ENCODE measurements at places on chromosomes 5 and 9. TPM values are rescaled to one million over a fixed set of nuclear protein-coding genes. Genes with fewer than 3 reads are reported as not detected.
A peak's percentile ranks its signal among the peaks of the same experiment; 100 is the strongest.

DNA sequence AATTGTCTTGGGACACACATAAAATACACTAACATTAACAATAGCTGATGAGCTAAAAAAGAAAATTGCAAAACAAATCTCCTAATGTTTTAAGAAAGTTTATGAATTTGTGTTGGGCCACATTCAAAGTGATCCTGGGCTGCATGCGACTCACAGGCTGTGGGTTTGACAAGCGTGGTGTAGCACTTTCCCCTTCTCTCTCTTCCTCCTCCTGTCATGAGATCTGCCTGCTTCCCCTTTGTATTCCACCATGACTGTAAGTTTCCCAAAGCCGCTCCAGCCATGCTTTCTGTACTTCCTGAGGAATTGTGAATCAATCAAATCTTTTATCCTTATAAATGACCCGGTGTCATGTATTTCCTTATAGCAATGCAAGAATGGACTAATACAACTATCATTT lies 178.0 kb downstream of the TLR4 start:
- DNase-seq: no peak

- DNase-seq: no peak
Measured at GRCh38 chr5:77312413-77312812, 101.9 kb downstream of the PDE8B start.

DNA sequence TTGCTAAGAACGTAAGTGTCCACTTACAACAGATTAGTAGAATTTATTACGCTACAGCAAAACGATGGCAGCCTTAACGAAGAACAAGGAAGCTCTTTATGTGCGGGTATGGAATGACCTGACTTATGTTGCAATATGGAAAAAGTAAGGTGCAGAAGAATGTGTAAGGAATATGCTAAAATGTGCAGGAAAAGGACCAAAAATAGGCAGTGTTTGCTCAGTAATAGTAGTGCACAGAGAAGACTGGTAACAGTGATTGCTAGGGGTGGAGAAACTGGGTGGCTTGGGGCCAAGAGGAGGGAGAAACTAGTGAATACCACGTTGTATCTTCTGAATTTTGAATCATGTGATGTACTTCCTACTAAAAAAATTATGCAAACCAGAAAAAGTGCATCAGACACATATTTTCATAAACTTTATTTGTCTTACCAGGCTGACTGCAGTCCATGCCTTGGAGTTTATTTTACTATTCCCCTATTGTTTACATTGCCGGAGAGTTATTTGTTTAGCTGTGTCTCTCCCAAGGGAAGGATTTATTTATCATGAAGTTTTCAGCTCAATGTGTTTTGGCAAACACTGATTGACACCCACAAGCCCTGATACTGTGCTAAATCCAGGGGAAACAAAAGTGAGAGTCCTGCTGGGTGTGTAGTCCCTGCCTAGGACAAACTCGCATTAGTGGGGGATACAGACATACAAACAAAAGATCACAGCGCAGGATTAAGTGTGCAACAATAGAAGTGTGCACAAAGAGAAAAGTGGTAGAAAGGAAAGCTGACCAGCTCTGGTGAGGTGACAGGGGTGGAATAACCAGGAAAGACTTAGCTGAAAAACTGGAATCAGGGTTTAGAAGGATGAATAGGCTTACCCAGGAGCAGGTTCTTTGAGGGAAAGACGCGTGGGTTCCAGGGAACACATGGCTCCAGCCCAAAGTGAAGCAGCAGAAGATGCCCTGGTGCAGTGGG lies 34.0 kb upstream of the ZNF484 start:
- no peak for DNase-seq

- peak; percentile 58 for DNase-seq
Measured at GRCh38 chr9:112065806-112066606, 109.1 kb downstream of the SUSD1 start.

DNA sequence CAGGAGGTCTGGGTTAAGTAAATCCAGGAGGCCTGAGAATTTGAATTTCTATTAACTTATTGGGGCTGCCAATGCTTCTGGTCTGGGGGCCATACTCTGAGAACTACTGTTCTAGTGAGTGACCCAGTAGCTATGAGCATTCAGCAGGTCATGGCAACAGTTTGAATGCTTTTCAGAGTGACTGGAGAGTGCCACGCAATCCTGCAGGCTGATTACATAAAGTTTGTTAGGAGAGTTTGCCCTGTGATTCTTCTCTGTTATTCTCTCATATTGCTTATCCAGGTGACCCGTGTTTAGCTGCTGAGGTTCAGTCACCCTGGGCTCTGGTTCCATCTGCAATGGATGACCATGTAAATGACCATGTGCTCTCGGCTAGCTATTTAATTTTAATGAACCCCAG lies 22.2 kb upstream of the TMED7 start:
- no peak for DNase-seq

DNA sequence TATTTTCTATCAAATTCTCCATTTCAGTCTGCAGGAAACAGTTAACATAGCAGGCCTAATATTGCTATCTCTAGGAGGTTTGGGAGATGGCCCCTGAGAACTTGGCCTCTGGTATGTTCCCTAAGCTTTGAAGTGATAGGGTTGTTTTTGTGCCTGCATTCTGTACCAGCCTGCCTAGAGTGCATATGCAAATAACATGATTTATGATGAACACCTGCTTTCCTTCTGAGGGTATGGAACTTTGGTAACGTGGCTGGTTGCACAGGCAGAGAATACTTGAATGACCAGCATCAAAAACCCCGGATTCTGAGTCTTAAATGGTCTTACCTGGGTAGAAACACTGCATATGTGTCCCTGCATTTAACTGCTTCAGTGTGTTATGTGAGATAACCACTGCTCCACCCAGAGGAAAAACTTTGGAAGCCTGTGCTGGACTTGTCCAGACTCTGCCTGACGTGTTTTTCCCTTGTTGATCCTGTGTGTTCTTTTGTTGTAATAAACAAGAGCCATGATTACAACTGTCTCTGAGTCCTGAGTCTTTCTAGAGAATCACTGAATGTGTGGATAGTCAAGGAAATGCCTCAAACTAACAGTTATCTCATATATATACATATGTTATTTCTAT lies 111.3 kb upstream of the ABCA1 start:
- no peak for DNase-seq

GRCh38 chr9:86721843-86722705 lies 225.2 kb downstream of the GAS1 start:
- no peak for DNase-seq

GRCh38 chr5:37838152-37838932 lies 1.5 kb downstream of the GDNF start:
- no peak for DNase-seq

DNA sequence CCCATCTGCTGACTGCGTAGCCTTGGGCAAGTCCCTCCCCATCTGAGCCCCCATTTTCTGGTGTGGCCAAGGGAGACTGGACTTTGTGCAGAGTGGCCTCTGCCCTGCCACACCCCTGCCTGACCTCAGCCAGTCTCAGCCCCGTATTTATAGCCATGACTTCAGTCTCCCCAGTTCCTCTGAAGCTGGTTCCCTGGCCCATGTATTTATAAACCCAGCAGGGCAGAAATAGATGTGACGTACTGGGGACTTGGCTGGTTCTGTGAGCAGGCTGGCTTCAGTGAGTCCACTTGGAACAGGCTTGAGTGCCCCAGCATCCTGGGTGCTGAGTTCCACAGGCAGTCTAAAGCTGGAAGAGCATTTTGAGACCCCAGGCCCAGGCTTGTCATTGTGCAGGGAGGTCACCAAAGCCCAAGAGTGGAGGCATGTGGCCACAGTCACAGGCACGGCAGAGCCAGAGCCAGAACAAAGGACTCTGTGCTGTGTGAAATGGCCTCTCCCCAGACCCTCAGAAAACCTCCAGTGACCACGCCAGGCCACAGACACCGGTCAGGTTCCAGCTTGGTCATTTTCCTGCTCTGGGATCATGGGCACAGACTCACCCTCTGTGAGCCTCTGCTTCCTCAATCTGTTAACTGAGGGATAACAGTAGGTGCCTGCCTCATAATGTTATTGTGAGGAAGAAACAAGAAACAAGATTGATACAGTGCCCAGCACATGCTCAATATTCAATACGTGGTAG lies 30.4 kb upstream of the SYNPO start:
- DNase-seq: peak; percentile 43

GRCh38 chr5:169412831-169413230 lies 111.9 kb upstream of the SLIT3 start:
- DNase-seq: no peak

- no peak for DNase-seq
Measured at GRCh38 chr5:41763574-41763973, 106.7 kb downstream of the OXCT1 start.

- DNase-seq: peak; percentile 67
Measured at GRCh38 chr5:170333161-170333910, 35.8 kb upstream of the LCP2 start.

GRCh38 chr5:141868541-141868940 lies 9.7 kb downstream of the PCDH1 start:
- no peak for DNase-seq

DNA sequence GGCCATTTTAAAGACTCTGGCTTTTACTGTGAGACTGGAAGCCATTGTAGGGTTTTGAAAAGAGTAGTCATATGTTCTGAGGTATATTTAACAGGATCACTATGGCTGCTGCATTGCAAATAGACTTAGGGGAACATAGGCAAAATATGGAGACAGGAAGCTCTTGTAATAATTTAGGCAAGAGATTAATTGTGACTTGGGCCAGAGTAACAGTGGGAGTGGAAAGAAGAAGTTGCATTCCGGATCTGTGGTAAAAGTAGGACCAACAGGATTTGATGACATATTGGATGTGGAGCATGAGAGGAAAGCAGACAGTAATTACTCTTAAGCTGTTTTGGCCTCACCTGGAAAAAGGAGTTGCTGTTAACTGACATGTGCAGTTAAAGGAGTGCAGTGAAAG lies 85.6 kb downstream of the SMIM15 start:
- no peak for DNase-seq

- DNase-seq: no peak
Measured at GRCh38 chr9:127421057-127421456, 3.1 kb upstream of the ZNF79 start.

DNA sequence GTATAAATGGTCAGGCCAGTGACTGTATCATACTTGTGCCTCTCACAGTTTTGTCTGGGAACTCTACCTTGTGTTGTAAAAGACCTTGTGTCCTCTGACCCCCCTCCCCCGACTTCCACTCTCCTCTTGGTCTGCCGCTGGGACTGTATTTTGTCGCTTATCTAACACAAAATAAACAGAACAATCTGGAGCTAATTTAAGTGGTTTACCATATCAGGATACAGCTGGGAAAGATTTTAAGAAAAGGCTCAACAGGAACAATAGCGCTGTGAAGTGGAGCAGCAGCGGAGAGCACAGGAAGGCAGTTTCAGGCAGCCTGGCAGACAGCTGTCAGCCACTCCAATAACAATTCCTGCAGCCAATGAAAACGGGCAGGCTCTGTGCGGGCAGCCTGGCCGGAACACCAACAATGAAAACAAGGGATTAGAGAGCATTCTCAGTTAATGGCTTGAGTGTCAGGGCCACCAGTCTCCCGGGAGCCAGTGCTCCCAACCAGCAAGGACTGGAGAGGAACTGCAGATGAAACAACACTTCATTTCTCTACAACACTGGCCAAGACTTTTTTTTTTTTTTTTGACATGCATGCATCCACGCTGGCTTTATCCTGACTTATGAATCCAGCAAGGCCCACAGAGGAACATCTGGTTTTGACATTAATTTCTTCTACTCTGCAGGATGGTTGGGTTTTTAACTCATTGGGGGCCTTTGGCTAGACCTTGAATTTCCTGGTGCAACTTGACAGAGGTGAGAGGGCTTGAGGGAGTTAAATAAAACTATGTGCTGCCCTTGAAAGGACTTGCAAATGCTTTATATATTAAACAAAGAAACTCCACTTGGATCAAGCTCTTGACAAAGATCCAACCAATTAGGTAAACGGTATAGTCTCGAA lies 76.7 kb downstream of the ARSB start:
- peak; percentile 43 for DNase-seq

GRCh38 chr9:91060520-91061343 lies 259.1 kb downstream of the SYK start:
- no peak for DNase-seq

GRCh38 chr5:53095931-53096525 lies 13.5 kb downstream of the MOCS2 start:
- no peak for DNase-seq

GRCh38 chr5:71969460-71969859 lies 137.8 kb upstream of the MAP1B start:
- no peak for DNase-seq

ANKDD1B gene
- 4.3 TPM for total RNA-seq

IFNB1 gene
- not detected for total RNA-seq

MRPS2 gene
- 21.9 TPM for total RNA-seq

PCDHA4 gene
- 0.59 TPM for total RNA-seq

AMBP gene
- total RNA-seq: 1.0 TPM

PCDHGA3 gene
- total RNA-seq: 1.8 TPM

PDE6A gene
- total RNA-seq: not detected

NEUROG1 gene
- total RNA-seq: not detected

DNAH5 gene
- 13.8 TPM for total RNA-seq

CD274 gene
- 16.5 TPM for total RNA-seq

CTXN3 gene
- total RNA-seq: not detected

TTC39B gene
- 49.2 TPM for total RNA-seq

CNTFR gene
- total RNA-seq: 2.5 TPM

SLC1A1 gene
- total RNA-seq: 31.4 TPM

SCGB3A2 gene
- total RNA-seq: 624 TPM

Measured in lower lobe of right lung (tissue), 2 donors.